ENCODE measurements at places on chromosomes 7 and 10.
A peak's percentile ranks its signal among the peaks of the same experiment; 100 is the strongest.

DNA sequence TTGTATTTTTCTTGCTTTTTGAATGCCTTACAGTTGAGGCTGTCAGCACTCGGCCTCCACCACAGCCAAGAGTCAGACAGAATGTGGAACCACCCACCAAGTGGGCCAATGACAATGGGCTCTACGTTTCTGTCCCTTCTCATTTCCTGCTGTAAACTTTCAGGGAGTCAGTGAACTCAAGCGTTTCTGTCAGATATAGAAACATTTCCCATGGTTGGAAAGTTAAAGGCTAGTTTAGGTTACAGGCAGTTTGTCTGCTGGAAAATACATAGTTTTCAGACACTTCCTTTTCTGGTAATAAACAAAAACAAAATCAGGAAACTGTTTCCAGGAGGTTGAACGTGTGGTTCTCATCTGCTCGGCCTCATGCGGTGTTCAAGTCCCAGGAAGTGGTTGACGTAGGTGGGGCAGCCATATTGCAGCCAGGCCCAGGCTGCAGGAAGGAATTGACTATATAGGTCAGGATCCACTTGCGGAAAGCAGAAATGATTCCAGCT, 245.1 kb downstream of the CAMK1D start:
- no peak for DNase-seq

DNA sequence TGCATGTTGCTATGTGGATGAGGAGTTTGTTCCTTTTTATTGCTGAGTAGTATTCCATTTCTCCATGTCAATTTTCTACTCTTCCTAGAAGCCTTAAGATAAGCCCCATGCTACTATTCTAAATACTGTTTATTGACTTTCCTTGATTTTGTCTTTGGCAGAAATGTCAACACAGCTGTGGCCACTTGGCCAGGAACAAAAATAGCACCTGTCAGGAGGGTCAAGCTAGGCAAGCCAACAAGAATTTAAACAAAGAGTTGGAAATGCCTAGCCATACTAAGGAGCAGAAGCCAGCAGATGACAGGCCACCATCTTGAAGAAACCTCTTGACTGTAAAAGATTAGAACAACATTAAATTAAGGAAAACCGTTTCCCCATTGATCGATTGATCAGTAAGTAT, 34.7 kb downstream of the JAZF1 start:
- no peak for DNase-seq

DNA sequence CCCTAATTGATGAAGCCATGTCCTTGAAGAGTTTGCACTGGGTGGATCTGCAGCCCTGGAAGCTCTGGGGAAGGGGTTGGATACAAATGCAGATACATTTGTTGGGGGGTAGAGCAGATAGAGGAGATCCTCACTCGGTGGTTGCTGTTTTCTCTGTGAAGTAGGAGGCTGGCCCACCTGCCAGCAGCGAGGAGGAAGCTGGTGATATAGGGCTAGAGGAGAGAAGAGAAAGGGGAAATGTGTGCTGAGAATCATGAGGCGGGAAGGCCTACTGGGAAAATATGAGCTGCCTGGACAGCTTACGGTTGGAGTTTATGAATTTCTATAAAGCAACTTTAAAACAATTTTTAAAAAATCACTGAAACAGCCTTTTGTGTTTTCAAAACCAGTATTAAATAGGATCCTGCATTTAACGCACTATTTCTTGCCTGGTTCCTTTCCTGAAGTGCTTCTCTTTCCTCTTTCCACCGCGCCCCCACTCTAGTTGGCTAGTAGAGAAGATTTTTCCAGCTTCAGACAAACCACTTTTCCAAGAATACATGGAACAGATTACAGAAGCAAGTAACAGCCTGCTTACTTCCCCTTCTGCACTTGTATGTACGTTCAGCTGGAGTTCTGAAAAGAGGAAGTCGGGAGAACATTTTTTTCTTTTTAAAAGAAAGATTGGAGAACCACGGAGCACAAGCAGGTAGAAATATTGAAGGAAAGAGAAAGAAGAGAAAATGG, 100.6 kb upstream of the GLCCI1 start:
- DNase-seq: no peak

DNA sequence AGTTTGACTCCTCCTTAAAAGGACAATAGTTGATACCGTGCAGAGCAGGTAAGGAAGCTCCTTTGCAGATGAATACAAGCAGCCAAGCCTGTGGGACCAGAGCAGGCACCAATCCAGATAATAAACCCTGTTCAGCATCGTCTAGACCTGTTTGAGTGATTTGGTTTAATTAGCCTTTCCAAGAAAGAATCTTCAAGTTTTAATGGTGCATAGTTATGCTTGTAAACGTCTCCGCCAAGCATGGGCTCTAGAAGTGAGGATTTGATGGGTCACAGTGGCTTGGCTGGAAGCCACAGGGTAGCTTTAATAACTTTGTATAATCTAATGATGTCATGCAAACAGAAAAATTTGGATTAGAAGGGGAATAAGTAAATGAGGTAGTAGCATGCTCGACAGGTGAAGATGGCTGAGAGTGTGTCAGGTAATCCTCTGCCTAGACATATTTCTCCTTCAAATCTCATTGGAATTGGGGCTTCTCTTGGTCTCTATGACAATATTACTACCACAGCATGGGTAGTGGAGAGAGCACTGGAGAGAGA, 188.4 kb downstream of the DYNC1I1 start:
- DNase-seq: no peak

- no peak for DNase-seq
These were observed 563.6 kb downstream of the TCERG1L start for GRCh38 chr10:130747946-130748345.

DNA sequence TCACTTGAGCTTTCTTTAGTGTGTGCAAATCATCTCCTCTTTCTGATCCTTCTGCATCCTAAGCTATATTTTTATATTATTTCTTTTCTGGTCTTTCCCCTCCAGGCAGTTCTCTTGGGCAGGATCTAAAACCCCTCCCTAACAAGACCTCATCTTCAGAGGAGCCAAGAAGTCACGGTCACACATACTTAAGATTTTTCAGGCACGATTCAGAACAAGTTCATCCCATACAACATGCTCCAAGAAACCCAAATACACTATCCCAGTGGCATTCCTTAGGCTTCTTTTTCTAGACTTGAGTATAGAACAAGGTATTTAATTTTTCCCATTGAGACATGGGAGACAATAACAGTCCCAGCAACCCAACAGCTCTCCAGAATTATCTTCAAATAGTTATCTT, 1251.5 kb downstream of the DNAJB9 start:
- no peak for DNase-seq

GRCh38 chr10:95656291-95657164, at the start of gene ALDH18A1:
TSS of gene ALDH18A1 (minus strand) at chr10:95656711. CDS start at chr10:95653377, 3,334 bp downstream.
- DNase-seq: peak; percentile 76

GRCh38 chr10:127182161-127182560, 14.2 kb downstream of the INSYN2A start:
- DNase-seq: no peak

- no peak for DNase-seq
These were observed 24.4 kb downstream of the EBF3 start for GRCh38 chr10:129939416-129940275.

GRCh38 chr10:81570349-81570748, 304.6 kb upstream of the NRG3 start:
- no peak for DNase-seq

DNA sequence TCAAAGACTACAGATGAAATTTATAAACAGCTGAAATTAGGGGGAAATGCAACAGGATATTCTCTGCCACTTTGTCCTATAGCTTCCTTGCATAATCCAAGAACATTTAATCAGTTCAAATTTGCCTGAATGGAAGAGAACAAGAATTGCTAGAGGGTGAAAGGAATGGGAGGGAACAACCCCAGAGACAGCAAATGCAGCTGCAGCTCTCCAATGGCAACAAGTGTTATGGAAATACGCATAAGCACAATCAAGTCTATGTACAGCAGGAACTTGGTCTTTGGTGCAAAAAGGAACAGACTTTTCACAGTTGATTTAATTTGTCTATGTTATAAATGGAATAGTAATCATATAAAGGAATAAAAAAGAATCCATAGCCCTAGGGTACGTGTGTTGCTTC, 269.0 kb upstream of the ETV1 start:
- no peak for DNase-seq

GRCh38 chr7:36742911-36743775, 18.8 kb upstream of the AOAH start:
- DNase-seq: no peak

- DNase-seq: no peak
These were observed 6.3 kb downstream of the C7orf57 start for GRCh38 chr7:48041653-48041970.

GRCh38 chr10:84101042-84101441, 38.3 kb upstream of the GHITM start:
- DNase-seq: no peak

GRCh38 chr7:42272793-42273665, 36.0 kb upstream of the GLI3 start:
- no peak for DNase-seq
